ENCODE measurements at places on chromosomes 2 and 18. TPM values are rescaled to one million over a fixed set of nuclear protein-coding genes. Genes with fewer than 3 reads are reported as not detected.

GRCh38 chr2:145058457-145058856 lies 538.5 kb upstream of the ZEB2 start:
- peaks cover 11% of the 10 kb centered on the region for H3K4me1 ChIP-seq
- no peak for DNase-seq
- no peak overlapping the region for H3K27ac ChIP-seq
- H3K4me3 ChIP-seq, result no peak overlapping the region

- H3K27me3 ChIP-seq, result no peaks in the 10 kb centered on the region
- no peak overlapping the region for H3K27ac ChIP-seq
- H3K4me1 ChIP-seq, result peaks cover 11% of the 10 kb centered on the region
- no peak overlapping the region for H3K4me3 ChIP-seq
- H3K36me3 ChIP-seq, result no peaks in the 10 kb centered on the region
Measured at GRCh38 chr2:212097001-212097400, 441.6 kb downstream of the ERBB4 start.

DNA sequence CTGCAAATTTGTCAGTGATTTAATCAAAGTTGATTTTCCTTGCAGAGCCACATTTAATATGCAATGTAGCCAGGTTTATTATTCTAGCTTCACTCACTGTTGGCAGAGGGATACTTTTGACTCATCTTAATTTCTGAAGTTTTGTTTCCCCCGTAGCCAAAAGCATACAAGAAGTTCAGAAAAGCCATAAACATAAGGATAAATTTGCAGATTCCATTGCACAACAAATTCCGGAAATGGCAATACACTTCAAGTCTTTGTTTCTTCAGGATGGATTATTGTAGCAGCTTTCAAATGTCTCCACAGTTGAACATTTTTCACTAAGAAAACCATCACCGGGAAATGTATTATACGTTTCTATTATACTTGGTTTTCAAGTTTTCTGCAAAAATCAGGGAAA lies 88.0 kb upstream of the ZCCHC2 start:
- H3K27ac ChIP-seq, result no peak overlapping the region
- H3K4me1 ChIP-seq, result peaks cover 10% of the 10 kb centered on the region
- no peaks in the 10 kb centered on the region for H3K27me3 ChIP-seq
- peaks cover under 1% of the 10 kb centered on the region for H3K36me3 ChIP-seq

Gene G6PC2
- total RNA-seq, result not detected

GRCh38 chr18:77524909-77525308 lies 275.3 kb downstream of the GALR1 start:
- H3K27me3 ChIP-seq, result no peaks in the 10 kb centered on the region
- H3K36me3 ChIP-seq, result peaks cover 7% of the 10 kb centered on the region
- H3K27ac ChIP-seq, result no peak overlapping the region
- no peak overlapping the region for H3K4me3 ChIP-seq
- H3K4me1 ChIP-seq, result no peaks in the 10 kb centered on the region

Gene IL1F10
- not detected for total RNA-seq

GRCh38 chr18:54787616-54788015 lies 40.7 kb upstream of the RAB27B start:
- H3K27me3 ChIP-seq, result no peaks in the 10 kb centered on the region
- no peaks in the 10 kb centered on the region for H3K36me3 ChIP-seq
- DNase-seq, result no peak
- H3K4me1 ChIP-seq, result peaks cover 5% of the 10 kb centered on the region

- H3K27me3 ChIP-seq, result no peaks in the 10 kb centered on the region
- H3K4me1 ChIP-seq, result no peaks in the 10 kb centered on the region
- no peaks in the 10 kb centered on the region for H3K36me3 ChIP-seq
- no peak for DNase-seq
- H3K4me3 ChIP-seq, result no peak overlapping the region
Measured at GRCh38 chr2:12169721-12170120, 423.3 kb downstream of the LPIN1 start.

DNA sequence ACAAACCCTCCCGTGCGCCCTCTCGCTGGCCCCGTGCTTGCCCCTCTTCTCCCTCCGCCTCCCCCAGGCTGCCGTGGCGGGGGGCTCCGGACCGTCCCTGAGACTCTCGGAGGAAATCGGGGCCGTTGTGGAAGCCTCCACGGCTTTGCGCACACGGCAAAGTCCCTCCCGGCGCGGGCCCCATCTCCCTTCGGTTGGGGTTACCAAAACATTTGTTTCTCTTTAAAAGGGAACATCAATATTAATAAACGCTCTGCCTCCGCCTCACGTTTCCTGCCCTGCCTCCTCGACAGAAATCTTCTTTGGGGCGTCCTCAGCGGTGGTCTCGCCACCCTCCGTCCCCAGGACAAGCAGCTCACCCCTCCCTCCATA lies 3.8 kb downstream of the PAX3 start:
- H3K4me3 ChIP-seq, result peak overlapping the region; percentile 61
- 0 out of 2 replicates have a peak, but pooled peaks cover 7% of the 10 kb centered on the region for H3K36me3 ChIP-seq
- DNase-seq, result no peak
- H3K27me3 ChIP-seq, result peaks cover 99% of the 10 kb centered on the region

Gene ADAM17
- 25.9 TPM for total RNA-seq

DNA sequence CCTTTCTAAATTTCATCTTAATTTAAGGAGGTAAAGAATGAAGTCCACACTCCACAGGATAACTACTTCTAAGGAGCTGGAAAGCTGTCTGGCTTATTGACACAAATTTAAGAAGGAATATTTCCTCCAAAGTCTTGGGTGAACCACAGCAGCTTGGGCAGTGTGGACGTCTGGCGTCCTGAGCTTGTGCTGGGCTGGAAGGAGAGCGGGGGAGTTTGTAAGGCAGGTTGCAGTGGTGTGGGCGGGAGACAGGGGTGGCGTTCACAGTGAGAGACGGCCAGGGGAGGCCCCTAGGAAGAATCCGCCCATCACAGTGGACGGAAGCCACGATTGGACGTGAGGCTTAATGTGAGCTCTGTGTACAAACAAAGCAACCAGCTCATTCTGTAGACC lies 25.7 kb downstream of the ADI1 start:
- no peaks in the 10 kb centered on the region for H3K27me3 ChIP-seq
- no peak overlapping the region for H3K4me3 ChIP-seq
- peaks cover 7% of the 10 kb centered on the region for H3K36me3 ChIP-seq
- peaks cover 15% of the 10 kb centered on the region for H3K4me1 ChIP-seq

GRCh38 chr18:45938488-45938935 lies 28.6 kb downstream of the EPG5 start:
- H3K36me3 ChIP-seq, result peaks cover 30% of the 10 kb centered on the region
- H3K4me3 ChIP-seq, result no peak overlapping the region
- no peak overlapping the region for H3K27ac ChIP-seq
- H3K27me3 ChIP-seq, result no peaks in the 10 kb centered on the region
- no peak for DNase-seq

DNA sequence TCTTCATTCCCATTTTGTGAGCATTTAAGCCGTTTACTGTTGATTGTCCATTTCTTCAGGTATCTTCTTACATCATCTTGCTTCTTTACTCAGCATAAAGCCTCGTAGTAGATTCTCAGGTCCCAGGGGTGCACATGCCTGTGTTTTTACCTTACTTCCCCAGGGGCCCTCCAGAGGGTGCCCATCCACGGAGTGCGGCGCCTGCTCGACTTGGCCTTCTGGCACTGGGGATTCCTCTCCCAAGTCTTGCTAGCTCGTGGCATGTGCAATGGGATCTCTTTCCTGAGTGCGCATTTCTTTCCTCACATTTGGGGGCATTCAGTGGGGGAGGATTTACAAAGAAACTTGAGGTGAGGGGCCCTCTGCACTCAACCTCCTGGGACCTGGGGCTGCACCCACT lies 148.1 kb downstream of the AGAP1 start:
- no peak for DNase-seq
- H3K4me3 ChIP-seq, result no peak overlapping the region
- H3K4me1 ChIP-seq, result peaks cover 62% of the 10 kb centered on the region
- H3K27ac ChIP-seq, result peak overlapping the region; percentile 23
